ENCODE measurements at places on chromosomes 5 and 9.

GRCh38 chr9:124706685-124707084, 64.4 kb downstream of the NR6A1 start:
- no peak for DNase-seq

GRCh38 chr5:58012102-58012501, 447.8 kb downstream of the PLK2 start:
- no peak for DNase-seq

DNA sequence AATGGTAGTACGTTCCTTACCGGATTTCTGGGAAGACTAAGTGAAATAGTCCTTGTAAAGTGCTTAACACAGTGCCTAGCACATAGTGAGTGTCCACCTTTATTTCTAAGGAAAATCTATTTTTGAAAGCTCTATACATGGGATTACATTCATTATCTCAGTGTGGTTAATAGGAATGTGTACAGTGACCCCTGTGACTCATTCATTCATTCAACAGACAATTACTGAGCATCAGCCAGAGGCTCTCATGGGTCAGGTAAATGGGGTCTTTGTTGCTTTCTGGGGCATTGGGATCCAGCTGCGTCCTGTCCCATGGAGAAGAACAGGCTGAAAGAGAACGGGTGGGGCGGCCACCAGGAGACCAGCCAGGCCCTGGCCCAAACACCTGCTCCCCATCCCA, 226.2 kb upstream of the TBC1D2 start:
- no peak for DNase-seq

- no peak for DNase-seq
Measured at GRCh38 chr5:170075696-170076095, 30.0 kb upstream of the FOXI1 start.

DNA sequence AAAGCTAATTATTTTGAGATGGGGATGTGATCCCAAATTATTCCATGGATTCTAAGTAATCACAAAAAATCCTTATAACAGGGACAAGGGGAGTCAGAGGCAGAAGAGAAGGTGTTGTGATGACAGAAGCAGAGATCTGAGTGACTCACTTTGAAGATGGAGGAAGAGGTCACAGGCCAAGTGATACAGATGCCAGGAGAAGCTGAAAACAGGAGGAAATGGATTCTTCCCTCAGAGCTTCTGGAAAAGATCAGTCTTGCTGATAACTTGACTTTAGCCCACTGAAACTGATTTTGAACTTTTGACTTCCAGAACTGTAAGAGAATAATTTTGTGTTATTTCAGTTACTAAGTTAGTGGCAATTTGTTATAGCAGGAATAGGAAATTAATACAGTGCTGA, 105.3 kb downstream of the GCNT1 start:
- DNase-seq = no peak

DNA sequence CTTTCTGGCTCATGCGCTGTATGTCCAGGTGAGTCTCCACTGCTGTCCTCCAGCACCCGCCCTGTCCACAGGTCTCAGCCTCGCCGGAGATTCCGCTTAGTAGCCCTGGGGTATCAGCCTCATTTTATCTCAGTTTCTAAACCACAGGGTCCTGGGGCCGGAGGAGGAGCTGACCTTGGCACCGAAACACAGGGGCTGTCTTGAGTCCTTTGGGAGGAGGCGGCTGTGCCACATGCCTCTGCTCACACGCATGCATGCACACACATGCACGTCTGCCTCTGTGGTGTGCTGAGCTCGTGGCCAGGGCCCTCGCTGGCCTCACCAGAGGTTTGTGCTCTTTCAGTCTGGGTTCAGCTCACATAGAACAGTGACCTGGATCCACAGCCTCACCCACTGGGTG, 23.3 kb downstream of the TRIP13 start:
- DNase-seq = no peak

DNA sequence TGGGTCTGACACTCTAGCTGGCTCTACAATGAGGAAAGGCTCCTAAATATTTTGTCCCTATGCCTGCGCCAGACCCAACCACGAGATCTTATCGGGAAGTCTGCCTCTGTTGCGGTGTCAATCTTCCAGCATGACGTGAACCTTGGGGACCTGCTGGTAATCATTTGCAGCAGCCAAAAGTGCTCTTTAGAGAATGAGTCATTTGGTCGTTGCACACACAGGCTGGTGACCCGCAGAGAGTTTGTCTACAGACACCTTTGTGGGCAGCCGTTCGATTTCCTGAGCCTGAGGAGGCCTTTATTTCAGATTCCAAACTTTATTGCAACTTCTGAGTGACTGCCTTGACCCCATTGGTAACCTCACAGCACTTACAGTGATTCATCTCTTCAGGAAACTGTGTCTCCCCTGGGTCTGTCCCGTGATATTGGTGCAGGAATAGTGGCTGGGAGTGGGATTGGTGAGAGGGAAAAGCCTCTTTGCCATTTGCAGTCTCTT, 326.1 kb downstream of the NSG2 start:
- DNase-seq = no peak

GRCh38 chr9:131419716-131420115, 25.8 kb downstream of the PRRC2B start:
- DNase-seq = no peak

GRCh38 chr5:172749881-172750633, 20.9 kb downstream of the DUSP1 start:
- no peak for DNase-seq

GRCh38 chr5:134586866-134587524, 45.6 kb downstream of the SAR1B start:
- DNase-seq = peak; percentile 88

Measured in colonic mucosa (tissue), 4 donors.